Vagina (tissue), 2 donors: ENCODE measurements at places on chromosomes 2 and 18. TPM values are rescaled to one million over a fixed set of nuclear protein-coding genes. Genes with fewer than 3 reads are reported as not detected.
A peak's percentile ranks its signal among the peaks of the same experiment; 100 is the strongest.

DNA sequence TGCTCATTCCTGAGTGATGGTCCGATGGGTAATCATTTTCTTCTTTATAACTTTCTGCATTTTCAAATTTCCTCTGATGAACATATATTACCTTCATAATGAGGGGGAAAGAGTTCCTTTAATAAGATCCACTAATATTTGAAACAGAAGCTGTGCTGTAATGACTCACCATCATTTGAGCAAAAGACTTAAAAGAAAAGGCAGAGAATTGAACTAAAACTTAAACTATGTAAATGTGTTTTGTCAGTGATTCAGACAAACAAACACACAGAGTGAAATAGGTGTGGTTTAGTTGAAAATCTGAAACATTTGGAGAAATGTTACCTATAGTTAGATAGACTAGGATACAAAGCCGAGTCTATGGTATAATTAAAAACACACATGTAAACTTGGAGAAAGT is 209.6 kb downstream of the STK39 start:
- no peaks in the 10 kb centered on the region for H3K36me3 ChIP-seq
- no peak overlapping the region for H3K4me3 ChIP-seq
- H3K4me1 ChIP-seq: no peaks in the 10 kb centered on the region
- no peaks in the 10 kb centered on the region for H3K27me3 ChIP-seq

- H3K4me3 ChIP-seq: no peak overlapping the region
- no peak for DNase-seq
- no peaks in the 10 kb centered on the region for H3K27me3 ChIP-seq
- H3K36me3 ChIP-seq: peaks cover 56% of the 10 kb centered on the region
- peaks cover 40% of the 10 kb centered on the region for H3K4me1 ChIP-seq
- H3K27ac ChIP-seq: no peak overlapping the region
Observed at GRCh38 chr2:70261501-70261900, 3.6 kb downstream of the PCYOX1 start.

- H3K27ac ChIP-seq: peak overlapping the region; percentile 70
- peak; percentile 82 for DNase-seq
- H3K4me1 ChIP-seq: peaks cover 15% of the 10 kb centered on the region
- H3K27me3 ChIP-seq: no peaks in the 10 kb centered on the region
Observed at GRCh38 chr2:23386339-23387220, 1.6 kb downstream of the KLHL29 start.

Gene GREB1
- 35.4 TPM for total RNA-seq
